Activated CD4-positive, alpha-beta T cell treated with anti-CD3 and anti-CD28 coated beads for 48 hours (primary cell): ENCODE measurements at places on chromosomes 2 and 18.

- DNase-seq, result peak; percentile 51
Observed at GRCh38 chr2:46351098-46351749, 54.0 kb downstream of the EPAS1 start.

DNA sequence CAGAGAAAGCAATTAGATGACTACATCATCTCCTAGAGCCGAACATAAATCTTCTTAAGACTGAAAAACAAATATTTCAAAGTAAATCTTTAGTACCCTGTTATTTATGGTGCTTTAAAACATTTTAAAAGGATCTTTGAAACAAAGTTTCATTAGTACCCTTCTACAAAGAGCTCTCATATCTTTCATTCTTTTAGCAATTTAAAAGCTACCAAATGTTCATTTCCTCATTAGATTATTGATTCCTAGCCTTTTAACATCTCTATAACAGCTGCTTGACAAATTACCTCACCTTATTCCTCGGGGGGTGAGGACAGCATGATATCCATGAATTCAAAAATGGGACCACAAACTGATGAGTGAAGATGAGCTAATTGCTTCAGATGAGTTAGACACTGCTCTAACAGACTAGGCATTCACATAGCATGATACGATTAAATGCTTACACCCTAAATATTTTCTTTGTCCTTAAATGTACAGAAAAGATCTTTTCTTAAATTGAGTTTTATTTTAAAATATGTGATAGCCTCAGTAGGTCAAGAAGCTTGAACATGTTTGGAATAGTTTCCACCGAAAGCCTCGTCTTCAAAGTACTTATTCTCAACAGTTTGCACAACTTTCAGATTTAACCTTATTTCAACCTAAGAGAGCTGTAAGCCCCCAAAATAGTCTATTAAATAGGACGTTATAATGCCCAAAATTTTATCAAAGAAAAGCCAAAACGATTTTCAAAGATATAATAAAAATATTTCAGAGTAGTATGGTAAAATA is 2.1 kb downstream of the ATAD2B start:
- DNase-seq, result no peak

GRCh38 chr18:21452276-21452780 is 148.2 kb downstream of the ESCO1 start:
- no peak for DNase-seq

GRCh38 chr2:73265298-73266060 is 18.8 kb downstream of the FBXO41 start:
- no peak for DNase-seq

DNA sequence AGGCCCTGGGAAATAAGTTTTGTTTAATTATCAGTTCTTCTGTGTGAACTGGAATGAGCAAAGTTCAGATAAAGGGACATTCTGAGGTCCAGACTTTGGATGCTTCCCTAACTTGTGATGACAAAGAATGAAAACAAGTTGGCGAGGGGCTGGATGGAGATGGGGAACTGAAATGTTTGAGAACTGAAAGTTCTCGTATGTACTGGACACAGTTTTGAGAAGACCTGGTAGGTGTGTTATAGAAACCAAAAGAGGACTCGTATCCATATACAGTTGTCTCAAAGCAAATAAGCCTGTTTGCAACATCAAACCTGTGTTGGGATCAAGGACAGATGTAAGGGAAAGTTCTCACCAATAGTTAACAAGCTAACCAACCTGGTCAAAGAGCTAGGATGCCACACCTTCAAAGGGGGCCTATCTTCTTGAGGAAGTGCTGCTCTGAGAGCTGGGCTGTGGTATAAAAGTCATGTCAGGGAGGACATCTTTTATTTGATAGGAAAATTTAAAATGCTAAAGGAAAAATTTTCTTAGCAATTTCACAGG is at the start of gene UPP2:
TSS of gene UPP2 (plus strand) at position 493 of the 543 bp plus-strand sequence. CDS start 188 bp downstream, outside the sequence.
- no peak for DNase-seq

DNA sequence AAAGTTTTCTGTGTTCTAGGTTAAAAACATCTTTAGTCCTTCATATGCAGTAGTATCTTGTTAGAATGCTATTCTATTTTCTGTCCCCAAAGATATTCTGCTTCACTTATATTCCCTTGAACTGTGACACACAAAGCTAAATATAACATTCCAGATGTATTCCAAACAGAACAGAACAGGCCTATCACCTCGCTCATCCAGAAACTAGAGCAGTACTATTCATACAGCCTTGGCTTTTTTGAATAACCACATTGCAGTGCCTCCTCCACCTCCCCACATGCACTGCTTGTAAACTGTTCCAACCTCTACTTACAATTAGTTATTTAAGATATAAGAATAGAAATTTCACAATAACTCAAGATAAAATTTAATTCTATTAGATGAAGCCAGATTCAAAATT is 196.8 kb downstream of the EXOC6B start:
- DNase-seq, result no peak

- no peak for DNase-seq
Observed at GRCh38 chr2:48905696-48906095, 150.2 kb upstream of the LHCGR start.

GRCh38 chr2:35788543-35788942 is 567.0 kb upstream of the CRIM1 start:
- DNase-seq, result no peak

DNA sequence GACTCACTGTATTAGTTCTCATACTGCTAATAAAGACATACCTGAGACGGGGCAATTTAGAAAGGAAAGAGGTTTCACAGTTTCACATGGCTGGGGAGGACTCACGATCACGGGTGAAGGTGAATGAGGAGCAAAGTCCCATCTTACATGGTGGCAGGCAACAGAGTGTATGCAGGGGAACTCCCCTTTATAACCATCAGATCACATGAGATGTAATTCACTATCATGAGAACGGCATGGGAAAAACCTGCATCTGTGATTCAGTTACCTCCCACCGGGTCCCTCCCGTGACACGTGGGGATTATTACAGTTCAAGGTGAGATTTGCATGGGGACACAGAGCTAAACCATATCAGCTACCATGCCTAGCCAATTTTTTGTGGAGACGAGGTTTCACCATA is 168.2 kb downstream of the NEDD4L start:
- no peak for DNase-seq

DNA sequence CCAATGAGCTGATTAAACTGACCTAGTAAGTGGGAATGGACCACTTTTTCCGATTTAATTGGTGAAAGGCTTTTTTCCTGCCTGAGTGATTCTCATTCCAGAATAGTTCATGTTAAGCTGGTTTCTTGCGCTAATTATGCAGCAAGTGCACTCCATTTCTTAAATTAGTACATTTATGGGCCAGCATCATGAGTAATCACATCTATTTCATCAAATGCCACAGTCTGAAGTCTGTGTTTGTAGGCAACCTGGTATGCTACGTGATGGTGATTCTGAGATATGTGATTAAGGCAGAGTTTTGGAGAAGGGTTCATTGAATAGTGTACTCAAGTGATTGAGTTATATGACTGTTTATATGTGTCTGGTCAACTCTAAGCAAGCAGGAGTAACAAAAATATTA is 128.0 kb upstream of the BOD1L2 start:
- DNase-seq, result no peak

GRCh38 chr18:79523206-79523735 is 127.5 kb downstream of the NFATC1 start:
- DNase-seq, result peak; percentile 84

GRCh38 chr18:8966821-8967220 is 135.7 kb upstream of the NDUFV2 start:
- DNase-seq, result no peak

GRCh38 chr2:64401529-64401880 is 52.5 kb upstream of the LGALSL start:
- DNase-seq, result no peak

DNA sequence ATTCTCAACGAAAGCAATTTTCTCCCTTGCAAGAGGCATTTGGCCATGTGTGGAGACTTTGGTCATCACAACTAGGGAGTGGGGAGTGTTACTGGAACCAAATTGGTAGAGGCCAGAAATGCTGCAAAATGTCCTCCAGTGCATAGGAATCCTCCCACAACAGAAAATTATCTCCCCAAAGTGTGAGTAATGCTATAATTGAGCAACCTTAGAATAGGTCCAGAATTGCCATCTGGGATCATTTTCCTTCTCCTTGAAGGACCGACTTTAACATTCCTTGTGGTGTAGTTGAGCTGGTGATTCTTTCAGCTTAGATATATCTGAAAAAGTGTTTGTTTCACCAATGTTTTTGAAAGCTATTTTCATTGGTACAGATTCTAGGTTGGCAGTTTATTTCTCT is 111.2 kb upstream of the SMIM21 start:
- no peak for DNase-seq

- DNase-seq, result no peak
Observed at GRCh38 chr2:122070241-122070731, 314.8 kb downstream of the TSN start.

- no peak for DNase-seq
Observed at GRCh38 chr18:40159141-40160017, 1795.7 kb upstream of the PIK3C3 start.

DNA sequence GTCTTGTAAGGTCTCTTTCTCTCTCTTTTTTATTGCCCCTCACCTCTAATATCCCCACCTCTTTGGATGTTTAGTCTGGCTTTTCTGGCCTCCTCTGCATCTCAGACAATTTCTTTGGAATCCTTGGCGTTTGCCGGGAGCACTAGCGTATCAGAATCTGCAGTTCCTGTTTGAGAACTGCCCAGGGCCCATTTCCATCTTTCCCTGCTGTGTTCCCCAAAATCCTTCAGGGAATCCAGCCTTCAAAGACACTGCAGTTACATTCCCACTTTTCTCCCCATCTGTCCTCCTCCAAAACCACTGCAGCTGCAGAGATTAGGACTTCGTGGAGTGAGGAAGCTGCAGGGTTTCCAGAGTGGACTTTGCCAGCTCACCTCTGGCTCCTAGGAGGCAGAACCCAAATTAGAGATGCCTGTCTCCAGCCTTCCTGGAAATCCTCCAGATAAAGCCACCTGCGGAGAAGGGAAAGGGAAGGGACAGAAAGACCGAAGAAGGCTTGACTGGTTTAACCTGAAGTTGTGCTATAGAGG is 2.7 kb downstream of the VSNL1 start:
- DNase-seq, result no peak

DNA sequence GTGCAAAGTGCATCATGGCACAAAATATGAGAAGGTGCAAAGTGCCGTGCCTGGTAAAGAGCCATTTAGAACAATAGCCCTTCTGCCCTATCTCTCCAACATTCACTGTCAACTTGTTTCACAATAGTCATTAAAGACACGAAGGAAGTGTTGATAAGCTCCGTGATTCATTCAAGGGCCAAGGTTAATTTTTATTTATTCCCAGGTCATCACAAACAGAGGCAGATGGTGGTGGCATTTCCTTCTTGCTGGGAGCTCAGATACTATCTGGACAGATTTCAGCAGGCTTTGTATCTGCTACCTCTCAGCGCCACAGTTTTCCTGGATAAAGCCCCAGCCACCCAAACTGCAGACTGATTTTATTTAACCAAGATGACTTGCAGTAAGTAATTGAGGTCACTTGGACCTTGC is 309.3 kb downstream of the ZNF521 start:
- no peak for DNase-seq

DNA sequence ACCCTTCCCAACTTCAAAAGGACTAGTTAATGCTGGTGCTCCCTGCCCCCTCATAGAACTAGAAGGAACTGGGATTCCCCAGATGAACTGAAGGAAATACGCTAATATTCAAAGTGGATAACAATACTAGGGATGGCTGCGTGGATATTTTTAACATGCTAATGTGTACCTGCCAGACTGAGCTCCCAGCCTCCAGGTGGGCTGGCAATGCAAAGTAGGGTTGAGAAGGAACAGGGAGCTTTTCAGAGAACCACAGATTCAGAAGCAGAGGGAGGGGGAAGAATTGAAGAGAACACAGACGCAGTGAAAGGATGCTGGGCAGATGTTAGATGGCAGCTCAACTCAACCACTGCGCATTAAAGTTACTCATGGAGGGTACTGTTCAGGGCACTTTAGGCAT is 354.4 kb downstream of the TGIF1 start:
- no peak for DNase-seq

GRCh38 chr2:69674316-69674670 is 30.8 kb upstream of the AAK1 start:
- no peak for DNase-seq

GRCh38 chr2:166163775-166164174 is 36.0 kb upstream of the SCN1A start:
- DNase-seq, result no peak

GRCh38 chr2:85405201-85406059 is 4.7 kb downstream of the CAPG start:
- DNase-seq, result peak; percentile 75

DNA sequence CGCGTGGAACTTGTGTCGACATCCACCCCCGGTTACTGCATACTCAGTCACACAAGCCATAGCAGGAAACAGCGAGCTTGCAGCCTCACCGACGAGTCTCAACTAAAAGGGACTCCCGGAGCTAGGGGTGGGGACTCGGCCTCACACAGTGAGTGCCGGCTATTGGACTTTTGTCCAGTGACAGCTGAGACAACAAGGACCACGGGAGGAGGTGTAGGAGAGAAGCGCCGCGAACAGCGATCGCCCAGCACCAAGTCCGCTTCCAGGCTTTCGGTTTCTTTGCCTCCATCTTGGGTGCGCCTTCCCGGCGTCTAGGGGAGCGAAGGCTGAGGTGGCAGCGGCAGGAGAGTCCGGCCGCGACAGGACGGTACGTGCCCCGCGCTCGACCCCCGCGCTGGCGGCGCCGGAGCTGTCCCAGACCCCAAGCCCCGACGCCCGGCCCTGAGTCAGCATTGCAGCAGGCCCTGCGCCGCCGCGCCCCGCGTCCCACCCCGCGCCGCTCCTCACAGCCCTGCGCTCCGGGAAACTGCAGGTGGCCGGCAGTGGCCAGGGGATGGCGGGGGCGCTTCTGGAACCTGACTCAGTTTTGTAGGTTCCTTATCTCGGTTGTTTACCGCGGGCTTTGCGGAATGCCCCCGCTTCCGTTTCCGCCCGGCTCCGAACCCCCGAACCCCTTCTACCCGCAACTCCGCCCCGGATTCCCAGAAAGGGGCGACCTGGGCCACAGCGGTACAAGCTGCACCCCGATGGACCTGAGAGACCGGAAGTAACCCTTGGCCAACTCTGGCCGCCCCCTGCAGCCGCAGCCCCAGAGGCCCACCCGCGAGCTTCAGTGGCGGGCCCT is at the start of gene CFLAR:
TSS of gene CFLAR (plus strand) at position 50 of the 844 bp plus-strand sequence. CDS start 13,702 bp downstream, outside the sequence.
- DNase-seq, result peak; percentile 88

GRCh38 chr2:203739351-203739750 is 32.9 kb downstream of the CD28 start:
- no peak for DNase-seq

DNA sequence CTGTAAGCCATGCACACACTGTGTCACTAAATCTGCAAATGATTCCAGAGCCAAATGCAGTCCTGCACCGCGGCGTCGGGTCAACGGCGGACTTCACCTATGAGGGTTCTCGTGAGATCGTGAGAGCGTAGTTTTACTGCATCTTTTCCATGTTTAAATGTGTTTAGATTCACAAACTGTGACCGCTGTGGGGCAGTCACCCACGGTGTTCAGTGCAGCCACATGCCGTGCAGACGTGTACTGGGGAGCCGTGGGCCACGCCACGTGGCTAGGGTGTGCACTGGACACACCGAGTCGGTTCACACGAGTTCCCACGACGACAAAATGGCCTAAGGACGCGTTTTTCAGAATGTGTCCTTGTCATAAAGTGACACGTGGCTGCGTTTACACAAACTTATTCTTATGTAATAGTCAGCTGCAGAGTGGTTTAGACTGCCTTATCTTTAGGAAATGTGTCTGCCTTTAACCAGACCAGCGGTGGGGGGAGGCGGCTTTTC is 34.1 kb downstream of the NFATC1 start:
- DNase-seq, result no peak
